ENCODE measurements at places on chromosomes 4 and X. TPM values are rescaled to one million over a fixed set of nuclear protein-coding genes. Genes with fewer than 3 reads are reported as not detected.

The RHOXF2B gene
- not detected for total RNA-seq

The FAM241A gene
- total RNA-seq: 0.53 TPM

The SMR3B gene
- not detected for total RNA-seq

The SPP1 gene
- 218 TPM for total RNA-seq

The CSAG2 gene
- not detected for total RNA-seq

The MGAT4D gene
- total RNA-seq: not detected

The NAT8L gene
- 15.4 TPM for total RNA-seq

The ADRA2C gene
- 5.9 TPM for total RNA-seq
